ENCODE measurements at places on chromosomes 13 and 19. TPM values are rescaled to one million over a fixed set of nuclear protein-coding genes. Genes with fewer than 3 reads are reported as not detected.

The HNRNPM gene
- 46.7 TPM for total RNA-seq

DNA sequence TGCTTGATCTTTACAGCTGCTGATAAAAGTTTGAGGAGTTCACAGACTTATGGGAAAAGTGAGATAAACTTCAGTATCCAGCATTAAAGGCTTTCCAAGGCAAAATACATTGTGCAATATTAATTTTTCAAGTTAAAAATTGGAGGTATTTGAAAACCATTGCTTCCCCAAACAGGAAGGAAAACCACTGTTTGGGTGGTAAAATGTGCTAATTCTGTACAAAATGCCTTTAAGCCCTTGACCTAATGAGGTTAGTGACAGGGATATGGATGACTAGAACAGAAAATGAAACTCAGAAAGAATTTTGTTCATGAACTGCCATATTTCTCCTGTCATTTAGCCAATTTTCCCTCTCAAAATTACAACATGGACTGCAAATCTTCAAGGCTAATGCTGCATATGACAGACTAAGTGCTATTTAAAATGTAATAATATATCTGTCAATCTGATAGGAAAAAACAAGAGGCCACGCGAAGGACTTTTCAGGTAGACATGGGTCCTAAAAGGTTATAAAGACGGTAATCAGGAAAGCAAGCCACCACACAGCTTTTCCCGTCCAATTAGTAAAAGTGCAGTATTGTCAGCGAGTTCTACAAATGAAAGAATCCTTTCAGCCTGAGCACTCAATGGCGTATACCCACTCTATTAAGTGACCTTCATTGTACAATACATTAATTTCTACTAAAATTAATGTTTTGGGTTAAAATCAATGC, 212.8 kb downstream of the ENOX1 start:
- no peak for DNase-seq
- H3K4me1 ChIP-seq, result peaks cover 14% of the 10 kb centered on the region
- H3K36me3 ChIP-seq, result no peaks in the 10 kb centered on the region
- H3K27me3 ChIP-seq, result no peaks in the 10 kb centered on the region

- DNase-seq, result no peak
- no peak overlapping the region for H3K27ac ChIP-seq
- no peaks in the 10 kb centered on the region for H3K4me1 ChIP-seq
- no peaks in the 10 kb centered on the region for H3K36me3 ChIP-seq
- H3K4me3 ChIP-seq, result no peak overlapping the region
Observed at GRCh38 chr13:110006304-110006703, 219.9 kb upstream of the IRS2 start.

The WTIP gene
- 30.1 TPM for total RNA-seq

The KANK3 gene
- total RNA-seq, result 15.0 TPM

GRCh38 chr19:44803442-44804428, 5.2 kb upstream of the BCAM start:
- no peak overlapping the region for H3K27ac ChIP-seq
- no peaks in the 10 kb centered on the region for H3K27me3 ChIP-seq
- H3K4me3 ChIP-seq, result no peak overlapping the region
- no peaks in the 10 kb centered on the region for H3K36me3 ChIP-seq
- peaks cover 7% of the 10 kb centered on the region for H3K4me1 ChIP-seq

The TMEM59L gene
- total RNA-seq, result 0.50 TPM

The PCID2 gene
- total RNA-seq, result 42.5 TPM

DNA sequence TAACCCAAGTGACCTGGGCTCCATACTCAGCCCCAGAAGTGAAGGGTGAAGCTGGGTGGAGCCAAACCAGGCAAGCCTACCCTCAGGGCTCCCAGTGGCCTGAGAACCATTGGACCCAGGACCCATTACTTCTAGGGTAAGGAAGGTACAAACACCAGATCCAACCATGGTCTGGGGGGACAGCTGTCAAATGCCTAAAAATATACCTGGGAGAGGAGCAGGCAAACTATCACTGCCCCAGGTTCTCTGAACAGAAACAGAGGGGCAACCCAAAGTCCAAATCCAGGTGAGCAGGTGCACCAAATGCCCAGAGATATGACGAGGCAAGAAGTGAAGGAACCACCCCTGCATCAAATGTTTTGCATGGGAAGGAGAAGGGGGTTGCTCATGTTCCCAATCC, 6.1 kb upstream of the CEACAM7 start:
- H3K4me1 ChIP-seq, result no peaks in the 10 kb centered on the region
- no peak overlapping the region for H3K27ac ChIP-seq
- no peaks in the 10 kb centered on the region for H3K36me3 ChIP-seq
- H3K4me3 ChIP-seq, result no peak overlapping the region
- no peaks in the 10 kb centered on the region for H3K27me3 ChIP-seq

DNA sequence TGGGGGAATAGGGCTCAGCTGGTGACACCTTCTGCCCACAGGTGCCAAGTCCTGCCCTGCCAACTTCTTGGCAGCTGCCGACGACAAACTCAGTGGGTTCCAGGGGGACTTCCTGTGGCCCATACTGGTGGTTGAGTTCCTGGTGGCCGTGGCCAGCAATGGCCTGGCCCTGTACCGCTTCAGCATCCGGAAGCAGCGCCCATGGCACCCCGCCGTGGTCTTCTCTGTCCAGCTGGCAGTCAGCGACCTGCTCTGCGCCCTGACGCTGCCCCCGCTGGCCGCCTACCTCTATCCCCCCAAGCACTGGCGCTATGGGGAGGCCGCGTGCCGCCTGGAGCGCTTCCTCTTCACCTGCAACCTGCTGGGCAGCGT, 2.1 kb downstream of the P2RY11 start:
- no peak for DNase-seq
- H3K27me3 ChIP-seq, result no peaks in the 10 kb centered on the region
- H3K4me1 ChIP-seq, result peaks cover 11% of the 10 kb centered on the region
- H3K4me3 ChIP-seq, result no peak overlapping the region
- H3K27ac ChIP-seq, result no peak overlapping the region
- H3K36me3 ChIP-seq, result peaks cover 74% of the 10 kb centered on the region

The BCAM gene
- total RNA-seq, result 94.3 TPM

- no peaks in the 10 kb centered on the region for H3K36me3 ChIP-seq
- no peak for DNase-seq
- H3K27me3 ChIP-seq, result no peaks in the 10 kb centered on the region
- no peak overlapping the region for H3K27ac ChIP-seq
Observed at GRCh38 chr13:71474936-71475335, 392.1 kb downstream of the DACH1 start.

DNA sequence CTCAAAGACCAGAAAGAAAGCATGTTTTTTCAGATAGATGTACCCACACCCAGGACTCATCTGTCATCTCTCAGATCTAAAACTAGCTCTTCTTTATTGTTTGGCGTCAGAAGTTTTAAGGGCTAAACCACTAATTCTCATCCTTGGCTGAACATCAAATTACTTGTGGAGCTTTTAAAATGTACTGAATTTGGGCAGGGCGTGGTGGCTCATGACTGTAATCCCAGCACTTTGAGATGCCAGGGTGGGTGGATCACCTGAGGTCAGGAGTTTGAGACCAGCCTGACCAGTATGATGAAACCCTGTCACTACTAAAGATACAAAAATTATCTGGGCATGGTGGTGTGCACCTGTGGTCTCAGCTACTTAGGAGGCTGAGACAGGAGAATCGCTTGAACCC, 47.4 kb downstream of the RCBTB2 start:
- no peaks in the 10 kb centered on the region for H3K4me1 ChIP-seq
- H3K4me3 ChIP-seq, result no peak overlapping the region
- H3K27ac ChIP-seq, result no peak overlapping the region
- DNase-seq, result no peak

The SOHLH2 gene
- total RNA-seq, result not detected

DNA sequence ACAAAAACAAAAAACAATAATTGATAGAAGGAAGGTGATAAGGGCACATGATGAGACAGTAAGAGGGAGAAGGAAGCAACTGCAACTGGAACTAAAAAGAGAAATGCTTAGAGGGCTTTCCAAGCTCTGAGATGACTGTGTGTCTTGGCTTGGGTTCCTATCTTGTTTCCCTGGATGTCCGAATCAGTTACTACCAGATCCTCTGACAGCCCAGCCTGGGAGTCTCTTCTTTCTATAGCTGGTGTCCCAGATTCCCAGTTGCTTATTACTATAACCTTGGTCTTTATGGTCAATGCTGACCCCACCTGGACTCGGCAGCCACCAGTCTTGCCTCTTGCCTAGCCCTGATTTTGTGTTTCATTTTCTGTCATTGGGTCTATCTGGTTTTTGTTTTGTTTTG, 116.4 kb downstream of the RFC3 start:
- no peak for DNase-seq
- no peaks in the 10 kb centered on the region for H3K27me3 ChIP-seq
- H3K4me1 ChIP-seq, result peaks cover 12% of the 10 kb centered on the region

DNA sequence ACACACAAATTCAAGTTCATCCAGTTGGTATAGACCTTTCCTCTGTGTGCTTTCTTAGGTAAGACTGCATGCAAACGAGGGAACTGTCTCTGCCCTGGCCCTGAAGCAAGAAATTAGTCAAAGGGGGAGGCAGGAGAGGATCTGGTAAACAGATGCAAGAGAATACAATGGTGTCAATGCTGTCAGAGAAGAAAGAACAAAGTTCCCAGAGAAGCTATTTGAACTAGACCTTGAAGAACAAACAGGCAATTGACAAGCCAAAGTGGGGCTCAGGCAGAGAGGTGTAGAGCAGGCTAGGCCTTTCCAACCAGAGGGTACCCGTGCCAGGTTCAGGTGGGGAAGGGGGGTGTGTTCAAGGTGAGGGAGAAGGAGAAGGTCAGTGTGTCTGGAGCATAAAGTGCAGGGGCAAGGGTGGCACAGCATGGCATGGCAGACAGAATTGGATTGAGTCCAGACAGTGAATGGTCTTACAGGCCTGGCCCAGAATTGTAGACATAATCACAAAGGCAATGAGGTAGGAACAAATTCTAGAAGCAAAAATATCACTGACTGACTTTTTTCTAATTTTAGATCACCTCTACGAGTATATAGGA, 95.0 kb upstream of the STARD13 start:
- H3K27ac ChIP-seq, result no peak overlapping the region
- H3K4me3 ChIP-seq, result no peak overlapping the region
- H3K4me1 ChIP-seq, result no peaks in the 10 kb centered on the region
- DNase-seq, result no peak
- no peaks in the 10 kb centered on the region for H3K36me3 ChIP-seq

The CILP2 gene
- total RNA-seq, result 0.56 TPM

- H3K27me3 ChIP-seq, result no peaks in the 10 kb centered on the region
- no peak for DNase-seq
- peaks cover 53% of the 10 kb centered on the region for H3K4me1 ChIP-seq
- H3K36me3 ChIP-seq, result no peaks in the 10 kb centered on the region
- no peak overlapping the region for H3K4me3 ChIP-seq
Observed at GRCh38 chr13:48574041-48574796, 41.3 kb upstream of the RCBTB2 start.

GRCh38 chr19:53193535-53194222, 521 bp upstream of the ZNF665 start:
- H3K27ac ChIP-seq, result peak overlapping the region; percentile 67
- DNase-seq, result no peak
- H3K4me3 ChIP-seq, result peak overlapping the region; percentile 63

DNA sequence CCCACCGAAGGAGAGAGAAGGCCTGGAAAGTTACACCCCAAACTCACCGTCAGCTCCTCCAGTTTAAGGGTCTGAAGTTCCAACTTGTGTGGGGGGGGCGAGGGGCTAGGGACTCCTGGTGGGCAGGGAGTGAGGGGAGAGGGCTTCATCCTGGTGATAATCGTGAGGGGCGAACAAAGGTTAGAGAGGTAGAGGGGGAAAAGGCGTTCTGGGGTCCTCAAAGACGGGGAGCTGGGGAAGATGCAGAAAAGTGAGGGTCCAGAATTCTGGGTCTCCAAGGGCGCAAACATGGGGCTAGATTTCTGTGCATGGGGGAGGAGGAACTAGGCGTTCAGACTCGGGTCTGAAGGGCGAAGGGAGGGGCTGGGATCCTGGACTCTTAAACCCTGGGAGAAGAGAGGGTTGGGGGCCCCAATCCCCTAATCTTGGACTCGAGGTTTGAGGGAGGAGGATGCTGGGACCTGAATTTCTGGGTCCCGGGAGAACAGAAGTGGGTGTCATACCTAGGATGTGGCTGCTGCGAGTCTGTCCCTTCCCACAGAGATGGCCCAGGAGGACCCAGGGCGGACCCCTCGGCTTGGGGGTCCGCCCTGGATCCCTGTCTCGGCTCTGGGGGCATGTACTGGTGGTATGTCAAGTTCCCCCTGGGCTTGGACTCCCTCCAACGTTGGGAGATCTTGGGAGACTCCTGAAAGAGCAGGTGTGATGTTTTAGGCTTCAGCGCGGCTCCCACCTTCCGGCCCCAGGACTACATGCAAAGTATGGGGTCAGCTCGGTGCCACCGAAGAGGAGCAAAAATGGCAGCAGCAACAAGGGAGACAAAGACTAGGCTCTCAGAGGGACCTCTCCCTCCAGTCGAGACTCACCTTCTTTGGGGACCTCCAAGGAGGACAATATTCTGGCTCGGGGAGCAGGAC, 4.5 kb downstream of the MAMSTR start:
- DNase-seq, result peak; percentile 22
- H3K4me1 ChIP-seq, result peaks cover 36% of the 10 kb centered on the region
- peak overlapping the region; percentile 75 for H3K4me3 ChIP-seq
- no peaks in the 10 kb centered on the region for H3K36me3 ChIP-seq
- H3K27ac ChIP-seq, result peak overlapping the region; percentile 84

DNA sequence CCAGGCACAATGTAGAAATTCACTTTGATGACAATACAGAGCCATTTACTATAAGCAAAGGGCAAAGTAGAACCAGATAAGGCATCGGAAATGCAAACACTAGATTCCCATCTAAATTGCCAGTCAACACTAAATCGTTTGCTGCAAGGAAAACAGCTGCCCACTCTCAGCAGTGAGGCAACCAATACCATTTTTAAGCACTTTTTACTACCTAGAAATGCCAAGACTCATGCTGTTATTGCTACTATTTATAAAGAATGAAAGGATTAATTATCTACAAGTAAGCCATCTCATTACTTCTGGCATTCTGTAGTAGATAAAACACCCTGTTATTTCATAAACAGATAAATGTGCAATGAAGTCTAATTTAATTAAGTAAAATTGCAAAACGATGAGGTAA, 422.0 kb downstream of the FGF14 start:
- H3K4me1 ChIP-seq, result peaks cover 26% of the 10 kb centered on the region
- DNase-seq, result no peak
- no peaks in the 10 kb centered on the region for H3K27me3 ChIP-seq
- H3K27ac ChIP-seq, result no peak overlapping the region
- no peak overlapping the region for H3K4me3 ChIP-seq

DNA sequence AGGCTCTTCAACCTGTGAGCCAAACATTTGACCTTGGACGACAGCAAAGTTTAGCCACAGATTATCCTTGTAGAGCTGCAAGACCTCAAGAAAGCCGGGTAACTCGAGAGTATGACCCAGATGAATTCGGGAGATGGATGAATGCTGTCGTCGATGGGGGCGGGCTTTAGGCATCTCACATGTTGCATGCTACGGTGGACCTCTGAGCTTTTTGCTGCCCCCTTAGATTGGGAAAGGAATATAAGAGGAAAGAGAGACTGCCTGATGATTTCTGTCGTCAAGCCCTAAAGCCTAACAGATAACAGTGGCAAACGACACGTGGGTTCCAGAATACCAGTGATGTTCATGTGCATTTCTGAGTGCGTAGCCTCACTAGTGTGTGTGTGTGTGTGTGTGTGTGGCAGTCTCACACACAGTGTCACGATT, 730 bp upstream of the ABCC4 start:
- H3K4me1 ChIP-seq, result no peaks in the 10 kb centered on the region
- peak overlapping the region; percentile 78 for H3K4me3 ChIP-seq
- H3K27me3 ChIP-seq, result no peaks in the 10 kb centered on the region
